Activated T-cell treated with anti-CD3 and anti-CD28 coated beads, Interleukin-2, amount 50 U/mL, for 72 hours (primary cell): ENCODE measurements at places on chromosomes 1 and 21. TPM values are rescaled to one million over a fixed set of nuclear protein-coding genes. Genes with fewer than 3 reads are reported as not detected.

The CYB5RL gene
- 8.4 TPM for total RNA-seq

DNA sequence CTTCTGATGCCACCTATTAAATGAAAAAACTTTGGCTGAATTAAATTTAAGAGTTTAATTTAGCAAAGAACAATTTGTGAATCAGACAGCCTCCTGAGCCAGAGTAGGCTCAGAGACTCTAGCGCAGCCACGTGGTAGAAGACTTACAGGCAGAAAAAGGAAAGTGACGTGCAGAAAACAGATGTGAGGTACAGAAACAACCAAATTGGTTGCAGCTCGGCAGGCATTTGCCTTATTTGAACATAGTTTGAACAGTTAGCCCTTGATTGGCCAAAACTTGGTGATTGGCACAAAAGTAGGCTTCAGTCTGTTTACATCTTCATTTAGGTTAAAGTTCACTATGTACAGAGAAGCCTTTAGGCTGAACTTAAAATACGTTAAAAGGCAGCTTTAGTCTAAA, 22.9 kb downstream of the TCP10L start:
- H3K36me3 ChIP-seq: peaks cover 2% of the 10 kb centered on the region
- peak; percentile 18 for DNase-seq

The FAM163A gene
- not detected for total RNA-seq

GRCh38 chr1:66503841-66504470, 30.0 kb upstream of the SGIP1 start:
- H3K36me3 ChIP-seq: no peaks in the 10 kb centered on the region
- no peaks in the 10 kb centered on the region for H3K4me1 ChIP-seq
- H3K27ac ChIP-seq: no peak overlapping the region
- peak; percentile 40 for DNase-seq
